Stimulated activated CD4-positive, alpha-beta T cell treated with anti-CD3 and anti-CD28 coated beads, Interleukin-4, amount 100 ng/mL, for 48 hours (primary cell): ENCODE measurements at places on chromosomes 2 and 18.

- DNase-seq, result no peak
Measured at GRCh38 chr2:205745661-205746419, 63.5 kb downstream of the NRP2 start.

DNA sequence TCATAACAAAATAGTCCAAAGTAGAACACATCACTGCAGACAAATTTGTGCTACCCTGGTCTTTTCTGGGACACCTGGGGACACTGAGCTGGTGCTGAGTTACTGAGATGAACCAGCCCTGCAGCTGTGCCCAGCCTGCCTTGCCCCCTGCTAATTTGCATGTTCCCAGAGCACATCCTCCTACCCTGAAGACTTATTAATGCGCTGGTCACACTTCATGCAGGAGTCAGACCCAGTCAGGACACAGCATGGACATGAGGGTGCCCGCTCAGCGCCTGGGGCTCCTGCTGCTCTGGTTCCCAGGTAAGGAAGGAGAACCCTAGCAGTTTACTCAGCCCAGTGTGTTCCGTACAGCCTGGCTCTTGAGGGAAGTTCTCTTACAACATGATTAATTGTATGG lies 1518.3 kb downstream of the RPIA start:
- no peak for DNase-seq

DNA sequence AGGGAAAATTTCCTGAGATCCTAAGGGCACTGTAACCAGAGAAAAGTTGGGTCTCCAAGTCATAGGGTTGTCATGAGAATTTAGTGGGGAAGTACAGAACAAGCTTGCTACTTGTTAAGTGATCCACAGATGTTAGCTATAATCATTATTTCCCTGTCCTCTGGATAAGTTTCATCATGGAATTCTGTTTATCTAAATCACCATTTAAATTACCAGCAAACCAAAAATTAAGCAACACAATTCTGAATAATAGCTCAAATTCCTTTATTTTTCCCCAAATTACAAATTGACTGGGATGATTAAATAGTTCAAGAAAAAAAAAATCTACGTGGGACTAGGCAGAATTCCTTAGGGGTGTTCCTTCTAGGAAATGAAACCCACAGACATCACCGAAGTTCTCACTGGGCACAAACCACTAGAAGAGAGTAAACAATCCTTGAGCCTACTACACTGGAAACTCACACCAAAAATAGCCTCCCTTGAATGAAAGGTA lies 159.5 kb downstream of the COL6A3 start:
- DNase-seq, result no peak

- no peak for DNase-seq
Measured at GRCh38 chr2:98846041-98846440, 90.0 kb downstream of the CRACDL start.

GRCh38 chr2:117126656-117127055 lies 687.8 kb upstream of the DDX18 start:
- DNase-seq, result no peak

GRCh38 chr2:217968023-217968422 lies 34.8 kb downstream of the TNS1 start:
- no peak for DNase-seq

DNA sequence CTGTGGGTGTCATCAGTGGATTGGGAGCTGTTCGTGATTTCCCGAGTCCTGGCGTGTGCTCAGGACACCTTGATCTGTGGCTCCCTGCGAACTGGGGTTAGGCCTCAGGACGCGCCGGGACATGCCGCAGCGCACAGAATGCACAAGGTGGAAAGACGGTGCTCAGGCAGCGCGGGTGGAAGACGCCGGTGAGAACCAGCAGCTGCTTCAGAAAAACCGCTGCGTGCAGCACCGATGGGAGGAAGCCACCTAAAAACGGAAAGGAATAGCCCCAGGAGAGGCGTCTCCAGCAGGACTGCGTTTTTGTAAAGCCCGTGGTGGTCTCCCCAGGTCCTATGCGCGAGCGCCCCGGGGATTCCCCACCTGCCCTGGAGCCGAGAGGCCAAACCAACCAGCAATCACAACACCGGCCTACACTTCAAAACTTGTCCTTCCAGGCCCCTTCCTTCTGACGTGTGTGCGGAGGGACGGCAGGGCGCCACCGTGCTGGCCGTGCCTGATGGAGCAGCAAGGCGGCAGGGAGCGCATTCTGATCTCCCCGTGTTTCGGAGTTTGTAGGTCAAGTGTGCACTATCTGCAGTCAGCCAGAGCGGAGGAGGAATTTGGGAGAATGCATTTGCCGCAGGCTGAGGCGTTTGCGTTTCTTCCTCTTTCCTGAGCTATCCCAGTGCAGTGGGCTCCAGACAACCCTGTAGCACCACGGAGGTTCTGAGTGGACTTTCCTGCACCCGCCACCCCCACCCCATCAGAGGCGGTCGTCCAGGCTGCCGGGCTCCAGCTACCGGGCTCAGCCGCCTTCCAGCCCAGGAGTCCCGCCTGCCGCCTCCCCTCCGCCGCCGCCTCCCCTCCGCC lies 32.2 kb downstream of the RTP5 start:
- DNase-seq, result no peak

DNA sequence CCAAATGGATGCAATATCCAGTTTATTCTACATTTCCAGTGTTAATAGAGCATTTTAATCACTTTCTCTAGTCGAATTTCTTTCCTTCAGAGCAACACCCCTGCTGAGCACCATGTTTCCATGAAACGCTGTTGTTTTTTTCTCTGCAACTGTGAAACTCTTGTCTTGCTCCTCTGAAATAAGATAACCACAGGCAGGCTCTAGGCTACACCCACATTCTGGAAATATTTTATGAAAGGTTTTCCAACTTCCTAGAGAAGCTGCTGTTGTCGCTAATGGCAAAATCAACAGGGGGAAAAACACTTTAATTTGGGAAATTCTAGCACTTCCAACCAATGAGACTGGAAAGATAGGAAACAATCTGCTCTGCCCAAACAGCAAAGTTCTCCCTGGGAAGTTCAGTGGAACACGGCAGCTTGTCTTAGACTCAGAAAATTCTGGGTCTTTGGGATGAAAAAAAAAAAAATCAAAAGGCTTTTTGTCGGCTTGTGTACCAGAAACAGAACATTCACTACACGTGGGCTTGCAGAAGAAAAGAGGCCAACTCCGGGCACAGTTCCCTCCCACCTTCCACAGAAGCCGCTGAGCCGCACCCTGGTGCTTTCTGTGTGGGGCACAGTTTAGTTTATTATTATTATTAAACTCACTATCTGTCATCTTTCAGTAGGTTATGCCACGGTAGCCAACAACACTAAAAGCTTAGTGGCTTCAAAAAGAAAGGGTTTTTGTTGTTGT lies 98.7 kb downstream of the MMADHC start:
- DNase-seq, result no peak

- DNase-seq, result no peak
Measured at GRCh38 chr18:47767699-47768098, 162.8 kb downstream of the SMAD2 start.

DNA sequence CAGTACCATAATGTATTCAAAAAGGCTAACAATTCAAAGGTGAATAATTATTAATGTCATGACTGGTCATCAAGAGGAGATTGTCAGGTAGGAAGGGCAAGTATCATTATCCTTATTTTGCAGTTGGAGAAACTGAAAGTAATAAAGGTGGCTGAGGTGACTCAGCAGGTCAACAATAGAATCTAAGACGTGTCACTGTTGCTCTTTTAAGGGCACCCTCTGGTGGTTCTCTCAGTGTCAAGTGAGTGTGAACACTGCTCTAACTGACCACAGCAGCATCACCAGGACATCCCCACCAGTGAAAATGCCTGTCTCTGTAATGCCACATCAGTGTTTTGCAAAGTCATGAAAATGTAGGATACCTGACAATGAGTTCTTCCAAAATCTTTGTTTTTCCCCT lies 69.7 kb downstream of the DCC start:
- DNase-seq, result no peak

GRCh38 chr18:33928231-33928630 lies 296.5 kb downstream of the NOL4 start:
- no peak for DNase-seq

DNA sequence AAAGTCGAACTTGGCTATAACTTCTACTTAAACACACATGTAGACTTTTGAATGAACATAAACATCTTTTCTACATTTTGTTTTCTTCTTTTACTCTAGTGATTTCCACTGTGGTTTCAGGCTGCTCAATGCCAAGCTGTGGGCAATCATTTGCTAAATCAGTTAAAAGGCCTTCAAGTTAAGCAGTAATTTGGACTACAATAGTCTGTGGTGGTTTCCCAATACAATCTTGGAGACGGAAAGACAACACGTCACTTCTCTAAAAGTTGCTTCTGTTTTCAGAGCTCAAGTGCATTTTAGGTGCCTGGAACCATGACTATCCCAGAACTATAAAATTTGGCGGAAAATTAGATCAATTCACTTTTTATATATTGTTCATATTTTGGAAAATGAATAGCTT lies 69.4 kb downstream of the TXNL1 start:
- DNase-seq, result no peak

DNA sequence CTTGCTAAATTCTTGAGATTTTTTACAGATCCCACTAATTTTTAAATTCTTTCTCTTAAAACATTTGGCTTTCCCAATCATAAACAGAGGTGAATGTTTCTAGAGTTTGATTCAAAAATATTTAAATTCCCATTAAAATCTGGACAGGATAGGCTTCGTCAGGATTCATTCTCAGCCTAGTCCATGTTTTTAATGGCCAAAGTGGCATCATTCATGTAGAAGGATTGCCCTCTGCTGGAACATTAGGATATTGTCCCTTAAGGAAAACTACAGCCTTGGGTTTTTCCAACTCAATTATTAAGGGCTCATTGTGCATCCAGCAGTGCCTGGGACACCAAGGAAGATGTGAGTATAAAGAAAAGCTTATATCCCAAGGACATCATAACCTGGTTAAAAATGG lies 71.7 kb downstream of the TPGS2 start:
- DNase-seq, result no peak

GRCh38 chr2:70070542-70071268 lies 16.6 kb upstream of the PCBP1 start:
- DNase-seq, result no peak

- DNase-seq, result no peak
Measured at GRCh38 chr18:33014060-33014796, 241.4 kb upstream of the KLHL14 start.

GRCh38 chr2:42339191-42339912 lies 21.7 kb downstream of the COX7A2L start:
- DNase-seq, result no peak

GRCh38 chr2:42614838-42615237 lies 46.4 kb downstream of the MTA3 start:
- no peak for DNase-seq

- no peak for DNase-seq
Measured at GRCh38 chr2:236775511-236775910, 205.9 kb downstream of the ACKR3 start.

DNA sequence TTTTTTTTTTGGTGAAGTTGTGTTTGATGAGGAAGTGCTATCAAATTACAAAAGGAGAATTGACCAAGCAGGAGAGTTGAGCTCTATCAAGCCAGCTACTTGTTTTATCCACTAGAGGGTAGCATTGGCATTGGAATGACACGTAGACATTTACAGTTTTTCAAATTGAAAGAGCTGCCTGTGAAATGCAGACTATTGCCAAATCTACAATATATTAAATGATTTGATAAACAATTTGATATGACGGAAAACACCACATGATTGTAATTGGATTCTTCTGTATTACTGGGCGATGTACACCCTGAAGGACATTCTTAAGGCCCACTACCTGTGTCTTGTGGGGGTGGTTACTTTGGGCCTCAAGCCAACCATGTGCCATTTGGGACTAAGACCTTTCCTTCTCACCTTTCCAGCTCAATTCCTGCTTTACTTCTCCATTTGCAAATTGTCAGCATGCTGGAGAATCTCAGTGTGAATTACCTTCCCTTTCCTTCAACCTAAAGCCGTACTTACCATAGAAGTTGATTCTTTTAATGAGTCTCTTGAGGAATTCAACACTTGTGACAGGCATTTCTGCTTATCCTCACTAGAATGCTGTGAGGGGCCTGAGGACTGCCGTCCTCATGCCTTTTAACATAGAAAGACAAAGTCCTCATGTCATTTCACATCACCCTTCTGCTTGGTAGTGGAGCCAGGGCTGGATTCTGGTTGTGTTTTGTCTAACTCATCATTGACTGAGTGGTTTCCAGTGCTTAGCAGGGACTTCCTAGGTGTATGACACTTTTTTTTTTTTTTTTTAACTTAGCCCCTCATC lies 134.8 kb upstream of the THUMPD2 start:
- DNase-seq, result no peak

GRCh38 chr2:63977904-63978303 lies 41.3 kb downstream of the VPS54 start:
- no peak for DNase-seq

DNA sequence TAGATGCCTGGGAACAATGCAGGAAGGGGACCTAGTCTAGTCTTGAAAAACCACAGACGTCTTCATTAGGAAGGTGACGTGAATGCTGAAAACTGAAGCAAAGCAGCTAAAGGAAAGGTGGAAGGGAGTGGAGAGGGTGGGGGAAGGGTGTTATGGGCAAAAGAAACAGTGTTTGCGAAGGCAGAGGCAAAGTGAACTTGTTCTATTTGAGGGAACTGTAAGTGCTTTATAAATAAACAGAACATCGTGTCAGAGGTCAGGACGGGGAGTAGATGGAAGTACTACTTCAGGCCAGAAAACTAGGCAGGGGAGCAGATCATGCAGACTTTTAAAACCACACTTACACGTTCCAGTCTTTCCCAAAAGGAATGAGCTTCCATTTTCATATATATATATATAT lies 57.8 kb downstream of the FASTKD2 start:
- DNase-seq, result no peak

DNA sequence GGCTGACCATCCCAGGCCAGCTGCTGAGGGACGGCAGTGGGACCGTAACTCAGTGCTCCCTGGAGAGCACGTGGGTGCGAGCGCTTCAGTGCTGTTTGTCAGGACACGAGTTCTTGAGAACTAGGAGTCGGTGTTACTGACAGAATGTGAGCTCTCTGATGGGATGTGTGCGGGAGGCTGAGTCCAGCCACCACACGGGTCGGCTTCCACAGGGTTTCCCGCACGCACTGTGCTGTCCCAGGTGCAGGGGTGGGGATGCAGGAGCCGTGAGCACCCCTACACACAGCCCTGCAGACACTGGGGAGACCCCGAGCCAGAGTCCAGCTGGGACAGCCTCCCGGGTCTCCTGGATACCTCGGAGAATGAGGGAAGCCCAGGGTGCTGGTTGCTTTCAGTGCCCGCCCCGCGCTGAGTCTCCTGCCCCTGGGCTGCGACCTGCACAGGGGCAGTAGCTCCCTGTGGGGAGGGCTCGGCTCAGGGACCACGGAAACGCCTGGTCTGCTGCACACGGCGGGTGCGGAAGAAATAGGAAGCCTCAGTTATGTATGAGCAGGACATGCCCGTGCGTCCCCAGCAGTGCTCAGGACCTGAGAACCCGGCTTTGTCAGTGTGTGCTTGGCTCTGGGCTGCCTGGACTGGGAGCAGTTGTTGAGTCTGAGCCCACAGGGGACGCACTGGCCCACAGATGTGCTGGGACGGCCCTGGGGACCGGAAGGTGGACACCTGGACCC lies 71.2 kb downstream of the KCNG2 start:
- no peak for DNase-seq
